ENCODE measurements at places on chromosomes 16 and 17. TPM values are rescaled to one million over a fixed set of nuclear protein-coding genes. Genes with fewer than 3 reads are reported as not detected.

P2RX5 gene
- total RNA-seq = 3.6 TPM

COG7 gene
- 8.7 TPM for total RNA-seq

PYY gene
- 2.1 TPM for total RNA-seq

CBX8 gene
- 4.3 TPM for total RNA-seq

TBC1D3H gene
- total RNA-seq = not detected

TP53 gene
- 23.1 TPM for total RNA-seq

HSD17B1 gene
- 19.5 TPM for total RNA-seq

TXNL4B gene
- total RNA-seq = 3.6 TPM

WNT3 gene
- total RNA-seq = 1.1 TPM

ZG16B gene
- 0.64 TPM for total RNA-seq

CDH16 gene
- total RNA-seq = 4.3 TPM

KRT31 gene
- total RNA-seq = not detected

USP43 gene
- total RNA-seq = 17.6 TPM

CNGB1 gene
- total RNA-seq = 1.3 TPM

NOG gene
- 10.4 TPM for total RNA-seq

DRC3 gene
- 0.43 TPM for total RNA-seq
